ENCODE measurements at places on chromosomes 16 and 17.

DNA sequence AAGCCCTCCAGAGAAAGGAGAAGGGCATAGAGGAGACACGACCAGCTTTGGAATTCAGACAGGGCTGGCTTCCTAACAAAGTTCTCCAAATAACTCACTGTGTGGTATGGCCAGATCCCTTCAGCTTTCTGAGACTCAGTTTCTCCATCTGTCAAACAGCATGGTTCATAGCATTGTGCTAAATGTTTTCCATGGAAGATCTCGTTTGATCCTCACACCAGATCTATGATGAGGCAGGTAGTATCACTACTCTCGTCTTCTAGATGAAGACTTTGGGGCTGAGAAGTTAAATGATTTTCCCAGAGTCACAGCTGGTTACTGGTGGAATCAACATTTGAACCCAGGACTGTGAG is 507.3 kb downstream of the HAPSTR1 start:
- DNase-seq: no peak

- DNase-seq: no peak
Measured at GRCh38 chr16:85777583-85778310, 21.6 kb downstream of the EMC8 start.

DNA sequence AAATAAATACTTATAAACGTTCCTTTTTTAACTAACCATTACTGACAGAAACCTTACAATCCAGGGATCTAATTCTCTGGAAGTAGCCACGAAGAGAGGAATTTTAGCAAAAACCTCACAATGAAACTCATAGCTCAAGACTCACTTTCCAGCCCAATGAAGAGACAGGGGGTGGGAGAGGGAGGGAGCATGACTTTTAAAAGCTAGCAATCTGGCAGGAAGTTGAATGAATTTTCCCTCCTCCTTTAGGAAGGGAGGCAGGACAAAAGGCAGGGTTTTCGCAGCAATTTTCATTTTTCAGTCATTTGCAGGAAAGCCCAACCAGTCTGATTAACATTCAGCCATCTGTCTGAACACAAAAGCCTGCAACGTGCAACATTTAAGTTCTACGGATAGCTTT is 381.5 kb upstream of the PSMD7 start:
- no peak for DNase-seq

GRCh38 chr16:49441366-49441780 is 67.8 kb downstream of the C16orf78 start:
- DNase-seq: no peak

DNA sequence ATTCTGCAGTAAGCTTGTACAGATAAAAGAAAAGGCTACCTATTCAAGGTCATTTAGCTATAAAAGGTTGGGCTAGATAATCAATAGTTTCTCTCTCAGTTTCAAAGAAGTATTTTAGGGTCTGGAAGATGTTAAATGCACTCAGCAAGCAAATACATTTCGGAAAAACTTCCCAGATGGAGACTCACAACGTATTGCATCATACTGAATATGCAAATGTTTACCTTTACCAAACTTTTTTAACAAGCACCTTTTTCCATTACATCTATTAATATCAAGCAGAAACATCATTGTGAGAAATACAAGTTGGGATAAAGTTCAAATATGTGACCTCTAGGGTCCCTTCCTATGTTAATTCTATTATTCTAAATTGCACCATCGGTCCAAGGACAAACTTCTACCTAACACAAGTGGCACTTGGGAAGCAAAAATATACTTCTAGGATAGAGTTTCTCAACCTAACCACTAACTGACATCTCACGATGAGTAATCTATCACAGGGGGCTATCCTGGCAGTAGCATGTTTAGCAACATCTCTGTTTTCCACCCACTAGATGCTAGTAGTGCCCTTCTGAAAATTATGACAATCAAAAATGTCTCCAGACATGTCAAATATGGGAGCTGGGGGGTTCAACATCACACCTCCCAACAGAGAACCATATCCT is 14.5 kb downstream of the KANSL1 start:
- DNase-seq: no peak

DNA sequence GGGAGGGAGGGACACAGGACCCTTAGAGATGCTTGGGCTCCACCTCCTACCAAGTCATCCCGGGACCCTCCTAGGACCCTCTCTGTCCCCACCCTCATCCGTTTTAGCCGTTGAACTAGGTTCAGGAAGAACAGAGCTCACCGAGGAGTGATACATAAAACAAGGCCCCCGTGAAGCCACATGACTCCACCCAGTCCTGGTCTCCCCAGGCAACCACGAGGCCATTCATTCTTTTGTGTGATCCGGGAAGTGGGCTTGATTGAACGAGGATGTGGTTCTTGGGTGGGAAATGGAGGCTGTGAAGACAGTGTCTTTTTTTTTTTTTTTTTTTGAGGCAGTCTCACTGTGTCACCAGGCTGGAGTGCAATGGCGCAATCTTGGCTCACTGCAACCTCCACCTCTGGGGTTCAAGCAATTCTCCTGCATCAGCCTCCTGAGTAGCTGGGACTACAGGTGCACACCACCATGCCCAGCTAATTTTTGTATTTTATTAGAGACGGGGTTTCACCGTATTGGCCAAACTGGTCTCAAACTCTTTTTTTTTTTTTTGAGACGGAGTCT is 14.8 kb downstream of the TRARG1 start:
- no peak for DNase-seq

DNA sequence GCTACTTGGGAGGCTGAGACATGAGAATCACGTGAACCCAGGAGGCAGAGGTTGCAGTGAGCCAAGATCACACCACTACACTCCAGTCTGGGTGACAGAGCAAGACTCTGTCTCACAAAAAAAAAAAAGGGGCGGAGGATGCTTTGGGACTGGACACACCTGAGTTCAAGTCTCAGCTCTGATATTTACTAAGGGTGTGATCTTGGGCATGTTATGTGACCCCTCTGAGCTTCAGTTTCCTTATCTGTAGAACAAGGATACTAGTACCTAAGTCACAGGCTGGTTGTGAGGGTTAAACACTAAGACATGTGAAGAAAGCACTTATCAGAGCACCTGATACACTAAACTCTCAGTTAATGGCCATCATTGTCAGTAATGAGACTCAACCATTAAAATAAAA is 25.9 kb downstream of the HOXB1 start:
- DNase-seq: no peak

GRCh38 chr16:15874745-15875314 is 13.6 kb downstream of the CEP20 start:
- peak; percentile 64 for DNase-seq

GRCh38 chr17:16991349-16992009 is 19.6 kb upstream of the TNFRSF13B start:
- no peak for DNase-seq

Data from astrocyte of the cerebellum (primary cell).